ENCODE measurements at places on chromosomes 2 and 18. TPM values are rescaled to one million over a fixed set of nuclear protein-coding genes. Genes with fewer than 3 reads are reported as not detected.
A peak's percentile ranks its signal among the peaks of the same experiment; 100 is the strongest.

DNA sequence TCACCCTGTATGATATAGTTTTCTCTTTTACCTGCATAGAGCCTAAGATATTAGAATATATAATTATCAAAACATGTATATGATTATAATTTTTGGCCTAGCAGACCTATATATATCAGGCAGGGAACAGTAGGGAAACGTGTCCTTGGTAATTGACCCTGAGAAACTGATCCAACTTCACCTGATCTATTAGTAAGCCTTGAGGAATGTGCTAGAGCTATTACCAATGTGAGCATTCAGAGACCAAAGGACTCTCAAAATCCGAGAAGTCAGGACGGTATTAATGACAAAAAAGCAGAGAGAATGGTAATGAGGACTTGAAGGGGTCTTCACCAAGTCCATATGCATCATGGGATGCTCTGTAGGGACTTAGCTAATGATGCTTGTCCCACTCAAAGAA, 571.9 kb downstream of the CPS1 start:
- DNase-seq: no peak

Gene MFSD2B
- 0.37 TPM for total RNA-seq

GRCh38 chr2:69434753-69435152, 2.5 kb downstream of the NFU1 start:
- no peak for DNase-seq

DNA sequence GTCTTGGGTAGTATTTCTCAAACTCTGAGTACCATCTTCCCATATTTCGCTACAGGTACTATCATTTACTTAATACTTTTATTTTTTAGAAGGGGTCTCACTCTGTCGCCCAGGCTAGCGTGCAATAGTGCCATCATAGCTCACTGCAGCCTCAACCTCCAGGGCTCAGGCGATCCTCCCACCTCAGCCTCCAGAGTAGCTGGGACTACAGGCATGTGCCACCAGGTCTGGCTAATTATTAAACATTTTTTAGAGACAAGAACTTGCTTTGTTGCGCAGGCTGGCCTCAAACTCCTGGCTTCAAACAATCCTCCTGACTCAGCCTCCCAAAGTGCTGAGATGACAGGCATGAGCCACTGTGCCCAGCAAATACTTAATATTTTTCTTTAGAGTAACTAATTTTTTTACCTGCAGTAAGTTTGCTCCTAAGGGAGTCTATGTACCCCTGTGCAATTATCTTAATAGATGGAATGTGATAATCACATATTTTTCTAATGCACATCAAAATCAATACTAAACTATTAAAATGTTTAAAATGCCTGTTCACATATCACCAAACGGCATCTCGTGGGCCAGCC, 100.6 kb upstream of the ST3GAL5 start:
- DNase-seq: no peak

GRCh38 chr2:128451084-128452023, 132.7 kb upstream of the HS6ST1 start:
- no peak for DNase-seq

DNA sequence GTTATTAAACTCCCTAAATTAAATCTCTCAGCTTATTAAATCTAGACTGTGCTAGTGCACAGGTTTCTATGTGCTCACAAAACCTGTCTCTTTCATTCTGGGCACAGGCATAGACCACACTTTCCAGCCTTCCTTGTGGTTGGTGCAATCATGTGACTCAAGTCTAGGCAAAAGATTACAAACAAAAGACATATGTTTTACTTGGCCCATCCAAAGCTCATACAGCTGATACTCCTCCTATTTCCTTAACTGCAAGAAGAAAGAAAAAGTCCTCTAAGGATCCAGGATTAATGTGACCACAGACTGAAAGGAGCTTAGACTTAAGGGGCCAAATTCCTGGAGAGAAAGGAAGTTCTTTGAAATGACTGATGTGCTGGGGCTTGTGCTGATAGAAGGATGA, 731.3 kb upstream of the RAB6C start:
- DNase-seq: no peak

- peak; percentile 86 for DNase-seq
Observed at GRCh38 chr2:216692636-216693413, 2.5 kb downstream of the IGFBP5 start.

- no peak for DNase-seq
Observed at GRCh38 chr18:79877163-79878091, 74.0 kb downstream of the SLC66A2 start.

GRCh38 chr2:14288016-14288415, 344.5 kb upstream of the LRATD1 start:
- no peak for DNase-seq

Gene TCF7L1
- not detected for total RNA-seq

- peak; percentile 52 for DNase-seq
Observed at GRCh38 chr2:196131384-196131937, 39.9 kb downstream of the STK17B start.

GRCh38 chr2:160372585-160372984, 121.0 kb downstream of the RBMS1 start:
- DNase-seq: no peak

Gene CFAP65
- not detected for total RNA-seq

- peak; percentile 78 for DNase-seq
Observed at GRCh38 chr2:73984203-73984921, at the start of gene TET3. Gene TET3, plus strand, starts transcription at chr2:73984910. Its CDS starts 1,494 bp downstream, at chr2:73986404.

GRCh38 chr2:204354442-204354856, 190.8 kb upstream of the PARD3B start:
- DNase-seq: no peak

DNA sequence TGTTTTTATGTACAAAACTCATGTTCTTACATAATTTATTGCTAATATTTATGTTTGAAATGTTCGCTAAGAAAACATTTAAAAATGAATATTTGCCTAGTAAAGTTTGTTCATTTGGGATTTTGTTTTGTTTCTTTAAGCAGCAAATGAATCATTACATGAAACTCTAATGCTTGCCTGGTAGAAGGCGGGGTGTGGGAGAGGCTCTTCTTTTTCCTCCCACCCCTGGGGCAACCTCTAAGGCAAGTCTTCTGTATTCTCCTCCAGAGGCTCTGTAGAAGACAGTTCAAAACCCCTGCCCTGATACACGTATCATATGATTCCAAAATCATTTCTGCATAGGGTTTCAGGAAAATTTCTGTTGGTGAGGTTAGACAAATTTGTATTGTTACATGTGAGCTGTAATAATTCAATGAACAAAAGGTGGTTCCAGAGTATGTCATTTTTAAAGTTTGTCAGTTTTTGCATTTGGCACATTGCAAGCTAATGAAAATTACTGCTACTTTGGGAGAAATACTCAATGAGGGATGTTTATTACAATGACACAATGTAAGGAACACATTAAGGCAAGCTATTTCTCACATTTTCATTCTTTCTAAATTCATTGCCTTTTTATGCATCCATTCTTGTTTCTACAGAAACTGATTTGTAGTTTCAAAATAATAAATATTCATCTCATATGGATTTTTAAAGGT, 302.3 kb upstream of the UBE2E3 start:
- DNase-seq: no peak

Gene NEURL3
- total RNA-seq: not detected

DNA sequence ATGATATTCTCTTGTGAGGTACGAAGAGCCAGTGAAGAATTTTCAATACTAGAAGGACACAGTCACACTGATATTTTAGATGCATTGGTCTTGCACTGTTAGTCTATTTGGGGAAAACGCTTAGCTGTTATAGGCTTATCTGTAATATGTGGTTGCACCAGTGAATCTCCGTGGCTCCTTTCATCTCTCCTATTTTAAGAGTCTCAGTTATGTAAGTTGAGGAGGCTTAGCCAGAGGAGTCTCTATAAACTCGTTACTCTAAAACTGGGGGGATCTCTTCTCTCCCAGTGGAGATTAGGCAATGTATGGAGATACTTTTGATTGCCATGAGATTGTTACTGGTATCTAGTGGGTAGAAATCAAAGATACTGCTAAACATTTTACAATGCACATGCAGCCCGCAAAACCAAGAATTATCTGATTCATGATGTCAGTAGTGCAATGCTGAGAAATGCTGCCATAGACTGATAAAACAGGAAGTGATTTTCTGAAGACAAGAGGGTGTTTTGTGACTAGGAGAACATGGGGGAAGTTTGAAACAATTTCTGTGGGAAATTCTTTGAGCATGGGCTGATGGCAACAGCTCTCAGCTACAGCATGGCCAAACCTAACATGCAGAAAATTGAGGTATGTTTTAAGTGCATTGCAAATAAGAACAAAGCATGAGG, 339.1 kb downstream of the SOX11 start:
- no peak for DNase-seq

Gene UXS1
- total RNA-seq: 43.4 TPM

Measured in activated naive CD8-positive, alpha-beta T cell treated with anti-CD3 and anti-CD28 coated beads for 36 hours (primary cell).